ENCODE measurements at places on chromosomes 3 and 15. TPM values are rescaled to one million over a fixed set of nuclear protein-coding genes. Genes with fewer than 3 reads are reported as not detected.

The UPK1B gene
- 0.28 TPM for total RNA-seq

The CHAC1 gene
- 51.3 TPM for total RNA-seq

The KBTBD13 gene
- total RNA-seq = not detected

The NR2F2 gene
- total RNA-seq = 28.1 TPM

The DNAJC17 gene
- 58.3 TPM for total RNA-seq

The GOLGA6L7 gene
- total RNA-seq = not detected

The RPP14 gene
- total RNA-seq = 6.6 TPM

The SERINC4 gene
- not detected for total RNA-seq

The PARP3 gene
- 16.3 TPM for total RNA-seq

The TMIE gene
- not detected for total RNA-seq

The CDHR4 gene
- not detected for total RNA-seq

The FBXW12 gene
- total RNA-seq = not detected
